ENCODE measurements at places on chromosomes 13 and 19.

- no peak for DNase-seq
Measured at GRCh38 chr19:11475861-11476260, 5.0 kb downstream of the ELAVL3 start.

DNA sequence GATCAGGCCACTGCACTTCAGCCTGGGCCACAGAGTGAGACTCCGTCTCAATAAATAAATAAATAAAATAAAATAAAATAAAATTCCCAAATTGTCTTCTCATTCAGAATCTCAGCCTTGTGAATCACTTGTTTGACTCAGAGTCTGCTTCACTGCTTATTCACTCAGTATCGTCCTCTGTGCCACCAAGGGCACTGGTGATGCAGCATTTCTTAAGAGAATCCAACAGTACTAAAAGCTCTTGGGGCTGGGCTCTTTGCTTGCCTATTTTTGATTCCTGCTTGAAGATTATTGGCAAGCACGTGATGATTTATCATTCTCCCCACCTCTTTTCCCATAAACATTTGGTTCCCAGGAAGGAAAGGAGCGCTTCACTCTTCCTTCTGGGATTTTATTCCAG is 54.8 kb upstream of the HMGB1 start:
- peak; percentile 14 for DNase-seq

- no peak for DNase-seq
Measured at GRCh38 chr13:25783076-25783475, 268.7 kb downstream of the SHISA2 start.

GRCh38 chr19:50890422-50891252 is 17.4 kb downstream of the KLK2 start:
- peak; percentile 31 for DNase-seq

DNA sequence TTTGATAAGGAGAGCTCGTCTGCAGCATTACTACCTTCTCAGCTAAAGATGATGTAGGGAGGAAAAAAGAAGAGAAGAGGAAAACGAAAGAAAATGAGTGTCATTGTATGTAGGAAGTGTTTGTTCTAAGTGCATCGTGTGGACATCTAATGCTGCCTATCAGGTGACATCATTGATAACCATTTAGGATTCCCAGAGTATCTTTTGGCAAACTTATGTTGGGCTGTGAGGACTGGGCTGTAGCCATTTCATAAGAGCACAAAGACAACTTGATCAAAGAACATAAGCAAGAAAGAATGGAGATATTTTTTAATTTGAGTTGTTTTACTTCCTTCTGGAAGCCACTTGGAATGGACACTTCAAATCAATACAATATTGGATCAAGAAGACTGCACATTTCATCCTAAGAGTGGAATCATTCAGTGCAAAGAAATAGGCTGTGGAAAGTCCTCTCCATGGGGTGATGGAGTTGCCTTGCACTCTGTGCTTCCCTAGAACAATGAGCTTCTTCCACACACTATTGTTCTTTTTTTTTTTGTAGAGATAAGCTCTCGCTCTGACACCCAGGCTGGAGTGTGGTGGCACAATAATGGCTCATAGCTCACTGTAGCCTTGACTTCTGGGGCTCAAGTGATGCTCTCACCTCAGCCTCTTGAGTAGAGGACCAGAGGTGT is 52.4 kb upstream of the UBL3 start:
- DNase-seq, result no peak

DNA sequence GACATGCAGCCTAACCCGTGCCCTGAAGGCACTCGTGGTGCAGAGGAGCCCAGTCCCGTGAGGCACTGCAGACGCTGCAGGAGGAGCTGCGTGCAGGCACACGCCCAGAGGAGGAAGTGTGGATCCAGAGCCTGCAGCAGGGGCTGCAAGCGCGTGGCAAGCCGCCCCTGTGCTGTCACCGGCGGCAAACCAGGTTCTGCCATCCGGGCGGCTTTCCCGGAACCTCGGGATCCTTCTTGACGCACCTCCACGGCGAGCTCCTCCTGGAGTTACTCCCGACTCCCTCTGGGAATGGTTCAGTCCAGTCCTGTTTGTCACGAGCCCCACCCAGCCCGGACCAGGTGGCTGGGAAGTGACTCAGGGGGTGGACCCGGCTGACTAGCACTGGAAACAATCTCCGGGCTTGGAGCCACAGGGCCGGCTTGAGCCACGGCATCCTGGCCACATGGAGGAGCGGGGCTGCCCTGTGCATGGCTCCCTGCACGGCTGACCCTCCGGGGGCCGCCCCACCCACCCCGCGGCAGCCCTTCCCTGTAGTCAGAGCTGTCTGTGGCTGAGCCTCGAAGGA is 10.2 kb downstream of the DPP9 start:
- DNase-seq, result peak; percentile 99

- DNase-seq, result no peak
Measured at GRCh38 chr19:54905421-54905802, 536 bp upstream of the NCR1 start.

DNA sequence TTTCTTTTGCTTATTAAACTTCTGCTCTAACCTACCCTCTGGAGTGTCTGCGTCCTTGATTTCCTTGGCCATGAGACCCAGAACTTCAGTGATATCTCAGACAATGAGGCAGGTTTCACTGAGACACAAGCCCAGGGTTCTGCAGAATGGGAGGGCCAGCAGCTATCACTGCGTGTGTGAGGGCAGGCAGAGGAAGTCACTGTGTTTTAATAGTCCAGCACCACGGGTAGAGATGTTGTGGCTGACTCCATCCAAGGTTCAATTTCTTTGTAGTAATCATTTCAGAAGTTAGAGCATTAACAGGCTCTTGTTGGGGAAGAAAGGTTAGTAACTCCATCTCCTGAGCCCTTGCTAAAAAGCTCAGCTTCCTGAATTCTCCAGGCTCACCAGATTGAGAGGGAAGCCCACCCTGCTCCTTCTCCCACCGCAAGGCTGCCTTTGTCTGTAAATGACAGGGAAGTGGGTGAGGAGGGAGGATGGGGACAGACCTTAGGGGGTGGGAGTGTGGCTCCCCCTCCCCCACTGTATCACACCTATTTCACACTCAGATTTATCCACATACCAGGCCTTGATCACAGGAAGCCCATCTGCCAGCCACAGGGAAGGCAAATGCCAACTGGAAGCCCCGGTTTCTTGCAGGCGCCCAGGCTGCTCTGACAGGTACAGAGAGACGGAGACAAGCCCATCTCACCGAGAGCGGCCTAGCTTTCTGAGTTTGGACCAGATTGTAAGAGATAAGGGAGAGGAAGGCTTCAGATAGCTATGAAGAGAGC is 2.1 kb downstream of the C19orf12 start:
- no peak for DNase-seq

Measured in HS-5 (cell line).